ENCODE measurements at places on chromosomes 5 and 9.

DNA sequence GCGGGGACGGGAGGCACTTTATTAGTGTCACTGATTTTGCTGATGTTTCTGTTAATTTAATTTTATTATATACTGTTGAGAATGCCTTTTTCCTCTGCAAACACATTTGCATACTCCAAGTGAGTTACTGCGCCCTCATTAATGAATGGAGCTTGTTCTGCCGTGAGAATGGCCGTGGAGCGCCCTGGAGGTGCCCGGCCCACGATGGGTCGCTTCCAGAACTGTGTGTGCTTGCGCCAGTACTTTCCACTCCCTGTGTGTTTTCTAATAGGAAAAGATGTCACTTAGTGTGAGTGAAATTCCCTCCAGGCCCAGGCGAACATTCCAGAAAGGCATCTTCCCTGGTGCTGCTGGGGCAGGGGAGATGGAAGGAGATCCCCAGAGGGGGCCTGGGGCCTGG, 30.1 kb downstream of the NDUFS6 start:
- no peak for DNase-seq

DNA sequence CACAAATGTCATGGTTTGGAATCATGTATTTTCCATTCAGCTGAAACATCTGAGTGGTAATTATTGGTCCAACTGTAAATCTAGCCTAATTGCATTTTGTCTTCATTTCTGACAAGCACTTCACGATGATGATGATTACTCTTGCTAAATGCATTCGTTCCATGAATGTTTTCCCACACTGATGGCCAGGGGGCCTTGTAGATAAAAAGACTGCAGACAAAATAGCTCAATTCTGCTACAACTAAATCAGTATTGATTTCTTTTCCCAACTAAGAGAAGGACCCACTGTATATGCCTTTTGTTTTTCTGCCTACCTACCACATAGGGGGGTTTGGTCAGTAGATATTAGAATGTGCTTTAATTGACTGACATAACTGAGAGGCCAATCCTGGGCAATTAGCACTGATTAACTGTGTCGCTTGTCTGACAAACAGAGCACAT, 1351.3 kb upstream of the NUDT12 start:
- DNase-seq: no peak

DNA sequence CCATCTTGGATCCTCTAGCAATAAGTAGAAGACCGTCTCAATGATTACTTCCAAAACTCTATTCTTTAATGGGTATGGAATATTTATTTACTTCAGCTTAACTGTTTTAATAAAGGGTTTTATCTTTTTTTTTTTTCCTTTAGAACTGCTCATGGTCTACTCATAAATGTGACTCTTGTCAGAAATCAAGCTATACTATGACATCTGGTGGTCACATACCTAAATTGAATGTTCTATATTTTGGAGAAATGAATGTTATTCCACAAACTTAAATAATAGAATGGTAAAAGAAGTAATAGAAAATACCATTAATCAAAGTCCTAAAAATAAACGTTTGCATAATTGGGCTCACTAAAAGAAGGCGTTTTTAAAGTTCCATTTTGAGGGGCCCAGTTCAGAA, 131.2 kb upstream of the PLCXD3 start:
- DNase-seq: no peak

DNA sequence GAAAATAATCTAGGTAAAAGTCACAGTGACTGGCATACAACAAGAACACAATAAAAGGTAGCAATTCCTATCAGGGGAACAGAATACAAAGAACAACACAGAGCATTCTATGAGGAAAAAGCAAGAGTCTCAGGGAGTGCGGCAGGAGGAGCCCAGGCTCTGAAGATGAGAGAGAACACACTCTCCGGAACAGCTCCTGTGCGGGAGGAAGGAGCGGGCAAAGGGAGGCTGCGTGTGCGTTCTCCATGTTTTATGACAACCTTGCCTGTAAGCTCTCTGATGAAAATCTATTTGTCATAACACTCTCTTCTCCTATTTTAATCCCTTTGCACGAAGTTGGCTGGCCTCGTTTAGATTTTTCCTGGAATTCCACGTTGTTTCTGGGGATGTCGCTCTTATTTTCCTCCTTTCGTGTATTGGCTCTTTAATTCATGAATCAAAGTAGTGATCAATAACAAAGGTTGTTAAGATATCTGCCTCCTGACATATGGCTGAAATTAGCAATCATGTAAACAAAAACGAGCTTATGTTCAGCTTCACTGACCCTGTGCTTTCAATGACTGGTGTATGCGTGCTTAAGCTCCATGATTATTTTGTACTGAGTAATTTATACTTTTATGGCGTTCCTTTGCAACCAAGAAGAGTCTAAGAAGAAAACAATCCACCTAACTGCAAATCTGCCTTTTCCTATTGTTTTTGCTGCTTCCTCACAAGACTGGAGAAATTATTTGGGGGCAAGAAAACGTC, 109.5 kb downstream of the MYO10 start:
- no peak for DNase-seq

GRCh38 chr5:147855774-147856069, 22.8 kb upstream of the SCGB3A2 start:
- DNase-seq: no peak

- no peak for DNase-seq
These were observed 64.3 kb downstream of the CSNK1A1 start for GRCh38 chr5:149486726-149487635.

- DNase-seq: no peak
These were observed 94.9 kb downstream of the DENND1A start for GRCh38 chr9:123834889-123835562.

Data from stimulated activated CD8-positive, alpha-beta memory T cell treated with anti-CD3 and anti-CD28 coated beads, Interleukin-4, amount 100 ng/mL, for 4 hours (primary cell).